ENCODE measurements at places on chromosomes 6 and 20.
A peak's percentile ranks its signal among the peaks of the same experiment; 100 is the strongest.

DNA sequence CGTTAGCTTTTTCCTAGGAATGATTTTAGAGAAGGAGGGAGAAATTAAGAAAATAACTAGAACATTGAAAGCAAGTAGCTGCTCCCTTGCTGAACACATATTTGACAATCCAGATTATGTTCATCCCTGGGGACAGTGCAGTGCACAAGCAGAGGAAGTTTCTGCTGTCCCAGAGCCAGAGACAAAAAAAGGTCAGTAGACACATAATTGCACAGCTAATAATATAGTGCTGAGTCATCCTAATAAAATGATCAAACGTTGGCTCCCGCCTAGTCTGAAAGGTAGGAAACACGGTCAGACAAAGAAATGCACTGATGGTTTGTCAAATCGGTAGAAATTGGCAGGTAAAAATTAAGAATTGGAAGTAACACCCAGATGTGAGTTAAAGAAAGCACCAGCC lies 21.7 kb upstream of the SSTR4 start:
- DNase-seq = no peak

- no peak for DNase-seq
Measured at GRCh38 chr6:18036781-18037180, 49.3 kb upstream of the KIF13A start.

DNA sequence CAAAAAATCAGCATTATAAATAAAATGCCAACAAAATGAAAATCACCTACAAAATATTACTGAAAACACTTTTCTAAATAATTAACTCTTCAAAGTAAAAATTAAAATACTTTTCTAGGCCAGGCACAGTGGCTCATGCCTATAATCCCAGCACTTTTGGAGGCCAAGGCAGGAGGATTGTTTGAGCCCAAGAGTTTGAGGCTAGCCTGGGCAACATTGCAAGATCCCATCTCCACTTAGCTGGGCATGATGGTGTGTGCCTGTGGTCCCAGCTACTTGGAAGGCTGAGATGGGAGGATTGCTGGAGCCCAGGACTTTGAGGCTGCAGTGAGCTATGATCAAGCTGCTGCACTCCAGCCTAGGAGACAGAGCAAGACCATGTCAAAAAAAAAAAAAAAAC lies 6.4 kb downstream of the SERPINB9 start:
- no peak for DNase-seq

DNA sequence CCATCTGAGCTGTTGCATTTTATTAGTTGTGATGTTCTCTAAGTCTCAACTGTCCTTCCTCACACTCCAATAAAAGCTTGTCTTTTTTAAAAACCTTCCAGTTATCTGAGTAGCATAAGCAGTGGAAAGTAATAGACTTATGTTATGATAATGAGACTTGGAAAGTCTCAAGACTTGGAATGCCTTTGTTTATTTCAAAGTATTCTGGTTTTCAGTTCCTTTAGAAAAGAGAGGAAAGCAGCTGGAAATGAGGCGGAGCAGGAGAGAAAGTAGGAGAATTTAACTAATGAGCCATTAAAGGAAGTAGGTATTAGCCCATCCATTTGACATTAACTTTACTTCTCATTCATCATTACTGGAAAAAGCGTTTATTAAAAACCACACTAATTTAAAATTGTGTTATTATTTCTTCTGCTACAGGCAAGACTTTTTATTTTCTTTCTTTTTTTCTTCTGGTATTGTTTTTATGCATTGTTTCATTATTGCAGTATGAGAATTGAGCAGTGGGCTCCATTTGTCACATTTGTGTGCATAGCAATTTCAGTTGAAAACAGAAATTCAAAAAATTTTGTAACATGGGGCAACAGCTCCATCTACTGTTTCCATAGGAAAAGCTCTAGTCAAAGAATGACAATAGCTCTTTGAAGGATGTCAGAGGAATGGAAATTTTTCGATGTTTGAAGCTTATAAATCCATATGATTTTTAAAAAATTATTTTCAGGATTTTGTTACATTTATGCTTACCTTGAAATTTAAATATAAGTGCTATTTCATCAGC lies 194.8 kb downstream of the COL9A1 start:
- DNase-seq = peak; percentile 44

DNA sequence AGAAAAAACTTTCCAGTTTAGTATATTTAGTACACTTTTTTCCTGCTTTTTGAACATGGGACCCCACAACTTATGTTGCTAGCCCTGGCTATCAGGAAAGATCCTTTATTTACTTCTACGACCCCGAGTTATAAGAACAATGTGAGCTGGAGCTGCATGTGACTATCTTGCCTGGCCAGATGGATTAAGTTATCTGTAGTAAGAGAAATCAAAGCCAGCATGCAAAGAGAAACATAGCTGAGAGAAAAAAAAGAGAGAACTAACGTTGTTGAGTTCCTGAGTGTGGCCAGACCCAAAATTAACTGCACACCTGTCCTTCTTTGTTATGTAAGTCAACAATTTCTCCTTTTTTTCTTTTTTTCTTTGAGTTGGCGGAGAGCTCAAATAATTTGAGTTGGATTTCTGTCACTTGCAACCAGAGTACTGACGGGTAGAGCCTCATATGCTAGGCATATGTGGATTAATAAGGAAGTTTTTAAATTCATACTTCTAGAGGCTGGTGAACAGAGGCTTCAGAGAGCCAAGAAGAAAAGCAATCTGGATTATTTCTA lies 219.5 kb downstream of the HACE1 start:
- DNase-seq = no peak

DNA sequence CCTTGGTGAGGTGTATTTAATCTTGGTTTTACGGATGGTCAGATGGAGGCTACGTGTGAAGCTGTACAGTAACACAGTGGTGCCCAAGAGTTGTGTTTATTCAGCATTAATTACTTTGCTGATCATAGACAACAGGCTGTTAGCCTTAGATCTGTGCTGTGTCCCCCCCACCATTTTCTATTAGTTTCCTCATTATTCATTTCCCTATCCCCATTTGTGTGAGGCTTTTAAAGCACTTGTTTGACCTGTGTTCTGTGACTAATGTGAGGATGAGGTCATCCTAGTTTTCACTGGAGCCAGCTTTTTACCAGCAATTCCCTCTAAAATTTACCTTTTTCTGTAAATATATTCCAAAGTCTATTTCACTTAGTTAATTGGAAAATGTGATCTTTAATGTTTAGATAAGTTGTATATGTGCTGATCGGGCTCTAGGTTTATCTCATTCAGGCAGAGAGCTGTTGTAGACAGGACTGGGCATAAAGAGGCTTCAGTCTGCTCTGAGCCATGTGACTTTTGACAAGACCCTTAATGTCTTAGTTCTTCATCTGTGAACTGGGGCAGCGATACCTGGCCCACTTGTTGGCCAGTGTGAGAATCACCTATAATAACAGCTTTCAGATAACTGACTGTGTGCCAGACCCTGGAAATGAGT lies 8.4 kb downstream of the MAPRE1 start:
- peak; percentile 42 for DNase-seq

GRCh38 chr6:125802943-125803377 lies 12.2 kb downstream of the NCOA7 start:
- peak; percentile 70 for DNase-seq

GRCh38 chr20:49775229-49775693 lies 37.4 kb upstream of the SLC9A8 start:
- peak; percentile 76 for DNase-seq

DNA sequence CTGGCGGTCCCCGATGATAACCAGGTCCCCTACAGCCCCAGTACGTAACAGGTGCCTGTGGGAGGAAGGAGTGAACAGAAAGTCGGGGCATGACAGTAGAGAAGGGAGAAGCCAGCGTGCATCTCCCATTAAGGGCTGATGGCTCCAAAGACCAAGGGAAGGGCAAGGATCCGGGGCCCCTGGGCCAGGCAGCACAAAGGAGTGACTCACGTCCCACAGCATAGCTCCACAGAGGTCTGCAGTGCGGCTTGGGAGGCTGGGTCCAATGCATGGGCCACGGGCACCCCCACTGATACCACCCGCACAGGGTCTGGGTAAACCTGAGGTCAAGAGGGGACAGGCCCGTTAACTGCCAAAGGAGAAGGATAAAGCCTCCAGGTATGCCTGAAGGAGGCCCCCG lies 10.3 kb downstream of the AARS2 start:
- DNase-seq = no peak

DNA sequence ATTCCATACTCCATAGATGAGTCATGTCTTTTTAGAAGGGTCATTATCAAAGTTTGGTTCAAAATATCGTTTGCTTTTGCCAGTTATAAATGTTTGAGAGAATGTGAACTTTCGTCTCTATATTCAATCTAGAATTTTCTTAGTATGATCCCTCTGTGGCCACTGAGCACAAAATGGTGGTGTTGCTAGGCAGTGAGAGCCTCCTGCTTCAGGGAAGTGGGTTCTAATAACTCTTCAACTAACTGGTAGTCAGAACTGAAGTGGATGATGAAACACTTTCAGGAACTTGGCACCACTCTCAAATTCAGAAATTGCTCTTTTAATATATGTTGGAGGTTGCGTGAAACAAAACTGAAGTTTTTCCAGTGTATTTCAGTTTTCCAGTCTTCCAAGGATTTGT lies 125.0 kb upstream of the DOK5 start:
- peak; percentile 46 for DNase-seq

DNA sequence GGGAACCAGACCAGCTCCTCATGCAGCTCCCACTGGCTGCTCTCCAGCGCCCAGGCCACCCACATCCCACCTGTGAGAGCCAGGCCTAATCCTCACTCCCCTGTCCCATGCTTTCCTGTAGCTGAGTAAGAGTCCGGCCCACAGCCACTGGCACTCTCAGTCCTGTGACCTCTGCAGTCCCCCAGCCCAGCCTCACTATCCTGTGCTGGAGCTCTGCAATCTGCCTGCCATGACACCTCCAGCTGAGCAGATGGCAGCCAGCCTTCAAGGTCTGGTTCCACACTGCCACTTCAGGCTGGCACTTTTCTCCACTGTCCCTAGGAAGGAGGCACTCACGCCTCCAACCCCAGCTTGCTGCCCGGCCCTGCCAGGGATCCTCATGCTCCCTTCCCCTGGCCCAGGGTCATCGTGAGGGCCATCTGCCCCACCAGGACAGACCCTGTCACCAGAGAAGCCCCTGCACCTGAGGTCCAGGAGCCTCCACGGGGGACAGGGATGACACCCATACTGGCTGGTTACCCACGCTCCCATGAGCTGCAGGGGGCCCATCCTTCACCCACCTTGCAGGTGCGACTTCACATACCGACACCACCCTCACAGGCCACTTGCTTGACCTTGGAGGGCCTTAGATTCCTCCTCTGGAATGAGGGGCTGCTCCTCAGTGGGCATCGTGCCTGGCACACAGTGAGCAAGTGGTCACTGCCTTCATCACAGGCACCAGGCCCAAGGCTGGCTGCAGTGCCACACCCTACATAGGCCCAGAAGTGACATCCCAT lies 100.1 kb downstream of the ASXL1 start:
- DNase-seq = no peak

DNA sequence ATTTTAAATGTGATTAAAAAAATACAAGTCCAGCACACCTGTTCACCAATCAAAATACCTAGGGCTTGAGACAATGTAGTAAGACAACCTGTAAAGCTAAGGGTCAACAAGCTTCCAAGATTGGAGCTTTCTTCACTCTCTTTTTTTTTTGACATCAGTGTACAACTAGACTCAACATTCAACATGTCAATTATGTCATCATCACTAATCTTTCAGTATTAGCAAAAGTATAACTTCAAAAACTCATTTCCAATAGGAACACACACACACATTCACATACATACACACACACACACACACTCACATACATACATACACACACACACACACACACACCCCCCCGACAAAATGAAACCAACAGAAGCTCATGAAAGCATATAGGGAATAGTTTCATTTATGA lies 26.0 kb downstream of the PRKN start:
- no peak for DNase-seq

DNA sequence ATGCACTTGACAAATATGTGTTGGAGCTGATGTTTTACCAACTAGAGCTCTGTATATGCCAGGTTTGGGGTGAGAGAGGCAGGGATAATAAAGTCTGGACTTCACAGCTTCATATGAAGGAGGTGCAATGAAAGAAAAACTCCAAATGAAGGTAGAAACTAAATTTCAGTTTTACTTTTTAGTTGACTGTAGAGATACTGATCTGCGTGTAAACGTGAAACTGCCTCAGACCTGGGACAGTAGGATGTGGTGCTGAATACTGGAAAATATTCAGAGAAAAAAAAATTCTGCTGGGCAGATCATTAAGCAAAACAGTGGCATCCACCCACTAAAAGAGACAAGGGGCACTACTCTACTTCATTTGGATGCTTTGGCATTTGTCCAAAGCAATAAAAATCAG lies 94.5 kb downstream of the BACH2 start:
- no peak for DNase-seq

GRCh38 chr6:52893803-52894202 lies 15.7 kb downstream of the GSTA3 start:
- DNase-seq = no peak

DNA sequence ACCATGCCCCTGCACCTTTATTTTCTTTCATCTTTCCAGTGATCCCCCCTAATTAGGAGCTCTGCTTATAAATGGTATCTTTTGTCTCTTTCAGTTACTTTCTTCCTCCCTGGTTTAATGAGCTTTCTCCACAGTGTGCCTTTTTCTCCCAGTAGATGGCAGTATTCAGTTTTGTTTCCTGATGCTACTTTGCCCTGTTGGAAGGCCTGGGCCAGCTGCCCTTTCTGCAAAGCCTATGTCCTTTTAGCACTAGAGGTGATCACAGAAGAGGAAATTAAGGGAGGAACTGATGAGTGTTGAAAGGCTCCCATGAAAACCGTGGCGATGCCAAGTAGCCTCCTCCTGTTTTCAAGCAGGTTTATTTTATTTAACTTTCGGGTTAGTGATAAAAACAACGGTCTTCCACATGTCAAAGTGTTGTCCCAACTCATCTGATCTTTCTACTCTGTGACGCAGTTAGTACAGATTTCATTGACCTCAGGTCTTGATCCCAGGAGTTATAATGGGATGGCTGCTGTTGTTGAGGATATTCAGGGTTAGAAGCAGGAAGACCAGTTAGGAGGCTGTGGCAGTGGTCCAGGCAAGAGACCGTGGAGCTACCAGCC lies 184.2 kb upstream of the BMP2 start:
- peak; percentile 64 for DNase-seq

- DNase-seq = no peak
Measured at GRCh38 chr6:39057251-39058155, 8.9 kb downstream of the GLP1R start.

GRCh38 chr6:16354692-16355091 lies 116.3 kb downstream of the GMPR start:
- no peak for DNase-seq

GRCh38 chr6:4804095-4804494 lies 27.9 kb downstream of the CDYL start:
- DNase-seq = peak; percentile 61

- DNase-seq = peak; percentile 81
Measured at GRCh38 chr6:45702849-45703739, 312.6 kb downstream of the CLIC5 start.
